ENCODE measurements at places on chromosomes 2 and 18.

DNA sequence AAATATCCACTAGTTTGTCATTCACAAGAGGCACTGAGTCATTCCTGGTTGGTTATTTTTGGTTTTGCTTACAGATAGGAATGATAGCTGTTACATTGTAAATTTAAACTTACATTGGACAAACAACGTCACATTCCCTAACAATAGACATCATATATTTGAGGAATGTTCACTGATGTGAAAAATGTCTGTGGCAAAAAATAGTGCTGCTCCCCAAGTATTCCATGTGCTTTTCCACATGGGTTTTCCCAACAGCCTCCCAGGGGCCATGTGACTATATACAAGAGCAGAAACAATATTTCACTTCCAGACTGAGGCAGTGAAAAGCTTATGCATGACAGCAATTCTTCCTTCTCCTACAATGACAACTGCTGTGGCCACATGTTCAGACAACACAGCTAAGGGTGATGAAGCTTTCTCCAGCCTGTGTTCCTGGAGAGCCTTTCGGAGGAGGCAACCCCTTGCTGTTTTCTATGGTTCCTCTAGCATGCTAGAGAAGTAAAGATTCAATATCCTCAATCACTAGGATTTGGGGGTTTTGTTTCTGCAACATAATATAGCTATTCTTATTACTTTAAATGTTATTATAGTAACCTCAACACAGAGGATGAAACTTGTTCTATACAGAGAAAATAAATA, 202.7 kb downstream of the PTH2R start:
- DNase-seq = no peak
- no peaks in the 10 kb centered on the region for H3K27me3 ChIP-seq
- no peak overlapping the region for H3K4me3 ChIP-seq
- H3K4me1 ChIP-seq = no peaks in the 10 kb centered on the region

GRCh38 chr18:4352746-4353551, 102.2 kb downstream of the DLGAP1 start:
- H3K4me3 ChIP-seq = no peak overlapping the region
- DNase-seq = no peak
- H3K36me3 ChIP-seq = no peaks in the 10 kb centered on the region

- no peaks in the 10 kb centered on the region for H3K4me1 ChIP-seq
- no peaks in the 10 kb centered on the region for H3K36me3 ChIP-seq
- no peak for DNase-seq
- no peak overlapping the region for H3K4me3 ChIP-seq
- no peak overlapping the region for H3K27ac ChIP-seq
- no peaks in the 10 kb centered on the region for H3K27me3 ChIP-seq
Measured at GRCh38 chr2:48886919-48887318, 131.4 kb upstream of the LHCGR start.

DNA sequence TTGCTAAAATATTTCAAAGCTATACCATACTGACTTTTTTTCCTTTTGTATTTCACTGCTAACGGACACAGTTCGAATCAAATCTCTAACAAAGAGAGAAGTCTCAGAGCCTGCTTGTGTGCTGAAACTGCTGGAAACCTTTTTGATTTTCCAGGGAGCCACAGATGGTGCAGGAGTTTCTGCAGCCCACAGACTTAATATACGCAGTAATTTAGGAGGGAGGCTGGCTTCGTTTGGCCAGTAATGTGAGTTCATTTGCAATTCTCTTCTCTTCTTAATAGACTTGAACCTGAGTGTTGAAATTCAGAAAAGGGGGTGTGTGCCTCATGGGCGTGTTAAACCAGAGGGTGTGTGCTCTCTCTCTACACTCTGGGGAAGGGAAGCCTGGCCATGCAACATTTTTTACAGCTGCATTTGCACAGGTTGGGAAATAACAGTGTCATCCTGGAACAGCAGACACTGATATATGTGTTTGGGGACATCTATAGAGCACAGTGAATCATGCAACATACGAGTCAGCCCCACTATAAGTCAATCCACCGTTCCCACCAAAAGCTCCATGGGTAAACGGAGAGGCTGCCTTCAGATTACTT, 333.0 kb downstream of the CLIP4 start:
- no peaks in the 10 kb centered on the region for H3K27me3 ChIP-seq
- no peak for DNase-seq
- H3K36me3 ChIP-seq = no peaks in the 10 kb centered on the region
- no peak overlapping the region for H3K27ac ChIP-seq

GRCh38 chr2:457262-457661, 169.4 kb upstream of the ALKAL2 start:
- H3K27me3 ChIP-seq = peaks cover 12% of the 10 kb centered on the region
- no peak overlapping the region for H3K4me3 ChIP-seq
- no peak for DNase-seq
- no peaks in the 10 kb centered on the region for H3K36me3 ChIP-seq

DNA sequence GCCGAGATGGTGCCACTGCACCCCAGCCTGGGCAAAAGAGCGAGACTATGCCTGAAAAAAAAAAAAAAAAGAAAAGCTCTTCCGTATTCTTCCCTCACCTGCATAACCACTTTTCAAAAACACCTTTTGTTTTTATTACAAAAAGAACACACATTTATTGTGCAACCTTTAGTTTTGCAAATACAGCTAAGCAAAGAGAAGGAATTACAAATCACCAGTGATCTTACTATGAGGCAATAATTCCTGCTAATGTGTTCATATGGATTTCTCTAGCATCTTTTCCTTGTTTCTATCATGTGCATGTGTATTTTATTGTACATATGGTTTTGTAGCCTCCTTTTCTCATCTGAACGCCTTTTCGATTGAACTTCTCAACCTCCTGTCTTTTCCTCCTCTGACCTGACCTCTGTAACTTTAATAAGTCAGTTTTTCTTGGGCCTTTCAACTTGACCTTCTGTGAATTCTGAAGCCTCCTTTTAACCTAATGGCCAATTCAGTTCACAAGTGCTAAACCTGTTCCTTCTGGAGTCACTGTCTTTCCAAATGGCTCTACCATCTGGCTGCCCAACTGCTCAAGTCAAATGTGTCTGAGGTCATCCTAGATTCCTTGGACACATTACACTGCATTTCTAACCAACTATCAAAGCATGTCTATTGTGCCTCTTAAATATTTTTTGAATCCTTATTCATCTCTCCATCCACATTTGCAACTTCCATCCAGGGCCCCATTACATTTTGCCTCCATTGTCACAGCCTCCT, 59.1 kb upstream of the DAPL1 start:
- no peaks in the 10 kb centered on the region for H3K27me3 ChIP-seq
- DNase-seq = no peak
- H3K4me3 ChIP-seq = no peak overlapping the region
- no peaks in the 10 kb centered on the region for H3K36me3 ChIP-seq

- H3K27me3 ChIP-seq = no peaks in the 10 kb centered on the region
- H3K36me3 ChIP-seq = no peaks in the 10 kb centered on the region
- no peak for DNase-seq
- no peaks in the 10 kb centered on the region for H3K4me1 ChIP-seq
Measured at GRCh38 chr2:205868773-205869333, 186.6 kb downstream of the NRP2 start.

DNA sequence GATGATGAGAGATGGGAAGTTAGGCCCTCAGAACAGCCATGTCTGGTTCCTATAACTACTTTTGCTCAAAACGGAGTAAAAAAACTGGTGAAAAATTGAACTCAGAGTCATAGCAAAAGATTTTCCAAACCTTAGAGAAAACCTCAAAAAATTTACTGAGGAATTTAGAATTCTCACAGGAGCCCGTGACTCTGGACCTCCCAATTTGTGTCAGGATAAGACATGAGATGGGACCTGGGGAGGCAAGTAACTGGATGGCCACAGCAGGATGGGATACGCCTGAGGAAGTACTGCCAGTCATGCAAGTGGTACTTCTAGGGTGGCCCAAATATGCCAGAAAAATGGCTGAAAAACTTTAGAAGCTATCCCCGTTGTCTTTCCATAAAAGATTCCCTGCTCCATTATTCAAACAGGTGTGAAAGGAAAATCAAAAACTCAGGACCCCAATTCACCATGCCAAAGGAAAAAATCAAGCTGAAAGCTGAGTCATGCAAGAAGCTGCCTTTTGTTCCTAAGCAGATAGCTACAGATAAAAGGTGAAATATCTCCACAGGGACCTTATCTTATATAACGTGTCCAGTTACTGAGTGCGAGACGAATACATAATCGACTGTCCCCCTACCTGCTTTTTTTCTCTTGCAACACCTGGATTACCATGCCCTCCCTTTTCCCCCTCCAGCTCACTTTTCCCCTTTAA, 34.1 kb upstream of the LIPG start:
- no peak overlapping the region for H3K4me3 ChIP-seq
- no peaks in the 10 kb centered on the region for H3K4me1 ChIP-seq
- H3K36me3 ChIP-seq = no peaks in the 10 kb centered on the region
- no peaks in the 10 kb centered on the region for H3K27me3 ChIP-seq

GRCh38 chr2:127088706-127089105, 18.2 kb downstream of the BIN1 start:
- no peak overlapping the region for H3K4me3 ChIP-seq
- H3K27me3 ChIP-seq = no peaks in the 10 kb centered on the region
- no peaks in the 10 kb centered on the region for H3K4me1 ChIP-seq
- no peak for DNase-seq
- H3K36me3 ChIP-seq = no peaks in the 10 kb centered on the region

DNA sequence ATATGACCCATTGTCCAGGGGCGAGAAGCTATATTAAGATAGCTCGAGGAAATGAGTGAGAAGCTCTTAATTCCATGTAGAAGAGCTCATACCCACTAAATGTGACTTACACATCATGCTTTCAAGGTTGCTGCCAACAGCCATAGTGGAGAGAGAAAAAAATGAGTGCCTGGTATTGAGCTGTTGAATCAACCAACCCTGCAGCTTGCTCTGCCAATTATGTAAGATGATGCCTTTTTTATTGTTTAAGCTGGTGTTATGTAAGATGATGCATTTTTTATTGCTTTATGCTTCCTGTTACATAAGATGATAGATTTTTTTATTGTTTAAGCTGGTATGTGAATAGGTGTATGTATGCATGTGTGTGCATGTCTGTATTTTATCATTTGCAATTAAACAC, 228.2 kb downstream of the CCDC178 start:
- no peaks in the 10 kb centered on the region for H3K27me3 ChIP-seq
- no peak overlapping the region for H3K27ac ChIP-seq
- H3K4me3 ChIP-seq = no peak overlapping the region
- no peaks in the 10 kb centered on the region for H3K36me3 ChIP-seq
- no peak for DNase-seq

- H3K4me3 ChIP-seq = no peak overlapping the region
- H3K36me3 ChIP-seq = no peaks in the 10 kb centered on the region
- H3K4me1 ChIP-seq = peaks cover 4% of the 10 kb centered on the region
- no peak for DNase-seq
- no peak overlapping the region for H3K27ac ChIP-seq
Measured at GRCh38 chr2:235946590-235946989, 221.6 kb downstream of the GBX2 start.

GRCh38 chr2:202034249-202035088, 814 bp downstream of the FZD7 start:
- peak overlapping the region; percentile 99 for H3K27ac ChIP-seq
- H3K4me1 ChIP-seq = peaks cover 46% of the 10 kb centered on the region
- H3K4me3 ChIP-seq = peak overlapping the region; percentile 96
- DNase-seq = peak; percentile 27
- H3K36me3 ChIP-seq = no peaks in the 10 kb centered on the region

GRCh38 chr18:75364512-75365253, 62.8 kb downstream of the SMIM21 start:
- no peak overlapping the region for H3K27ac ChIP-seq
- H3K36me3 ChIP-seq = no peaks in the 10 kb centered on the region
- no peak for DNase-seq
- H3K4me1 ChIP-seq = no peaks in the 10 kb centered on the region

GRCh38 chr2:26011609-26011989, 22.3 kb upstream of the RAB10 start:
- no peaks in the 10 kb centered on the region for H3K27me3 ChIP-seq
- no peak overlapping the region for H3K27ac ChIP-seq
- no peaks in the 10 kb centered on the region for H3K4me1 ChIP-seq
- no peak overlapping the region for H3K4me3 ChIP-seq

- H3K27ac ChIP-seq = no peak overlapping the region
- no peaks in the 10 kb centered on the region for H3K27me3 ChIP-seq
- H3K4me3 ChIP-seq = no peak overlapping the region
- no peaks in the 10 kb centered on the region for H3K36me3 ChIP-seq
- no peak for DNase-seq
Measured at GRCh38 chr2:152577579-152577978, 139.7 kb downstream of the PRPF40A start.

GRCh38 chr18:39660141-39660540, 2094.5 kb upstream of the CELF4 start:
- H3K4me3 ChIP-seq = no peak overlapping the region
- H3K27me3 ChIP-seq = no peaks in the 10 kb centered on the region
- H3K27ac ChIP-seq = no peak overlapping the region
- H3K36me3 ChIP-seq = no peaks in the 10 kb centered on the region

DNA sequence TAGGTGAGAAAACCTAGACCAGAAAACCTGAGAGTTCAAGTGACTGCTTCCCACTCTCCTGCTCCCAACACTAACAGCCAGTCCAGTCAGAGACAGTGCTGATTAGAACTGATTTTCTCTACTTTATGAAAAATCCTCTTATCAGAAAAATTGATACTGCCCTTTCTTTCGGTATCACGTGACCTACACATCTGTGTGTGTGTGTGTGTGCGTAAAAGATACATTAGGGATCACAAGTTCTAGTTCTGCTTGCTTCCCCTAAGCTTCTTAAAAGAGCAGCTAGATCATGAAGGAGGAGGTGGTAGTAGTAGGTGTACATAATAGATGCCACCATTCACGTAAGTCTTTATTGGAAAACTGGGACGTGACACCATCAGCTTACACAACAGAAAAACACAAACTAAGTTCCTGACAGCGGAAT, 1.5 kb downstream of the ARL5A start:
- no peaks in the 10 kb centered on the region for H3K27me3 ChIP-seq
- peaks cover 46% of the 10 kb centered on the region for H3K4me1 ChIP-seq
- H3K36me3 ChIP-seq = no peaks in the 10 kb centered on the region

GRCh38 chr2:95149397-95149984, 10.2 kb downstream of the ZNF514 start:
- no peak overlapping the region for H3K4me3 ChIP-seq
- no peaks in the 10 kb centered on the region for H3K4me1 ChIP-seq
- no peak overlapping the region for H3K27ac ChIP-seq
- DNase-seq = no peak

GRCh38 chr18:25786758-25787157, 303.7 kb downstream of the SS18 start:
- H3K36me3 ChIP-seq = no peaks in the 10 kb centered on the region
- H3K4me3 ChIP-seq = no peak overlapping the region
- DNase-seq = no peak
- H3K27me3 ChIP-seq = no peaks in the 10 kb centered on the region
- no peaks in the 10 kb centered on the region for H3K4me1 ChIP-seq

- H3K4me3 ChIP-seq = no peak overlapping the region
- no peaks in the 10 kb centered on the region for H3K27me3 ChIP-seq
- no peaks in the 10 kb centered on the region for H3K36me3 ChIP-seq
- H3K4me1 ChIP-seq = no peaks in the 10 kb centered on the region
- H3K27ac ChIP-seq = no peak overlapping the region
- DNase-seq = no peak
Measured at GRCh38 chr2:7407001-7407400, 489.8 kb downstream of the RNF144A start.

GRCh38 chr2:146209842-146210275, 1635.0 kb upstream of the ACVR2A start:
- no peak for DNase-seq
- H3K36me3 ChIP-seq = no peaks in the 10 kb centered on the region
- H3K27me3 ChIP-seq = no peaks in the 10 kb centered on the region
- H3K27ac ChIP-seq = no peak overlapping the region
- H3K4me1 ChIP-seq = no peaks in the 10 kb centered on the region

All from tibial artery (tissue), 4 donors.